Stimulated activated CD8-positive, alpha-beta memory T cell treated with anti-CD3 and anti-CD28 coated beads, Interleukin-2, amount 100 ng/mL, for 48 hours (primary cell): ENCODE measurements at places on chromosomes 1 and 21.
A peak's percentile ranks its signal among the peaks of the same experiment; 100 is the strongest.

- DNase-seq = no peak
These were observed 11.4 kb downstream of the EDEM3 start for GRCh38 chr1:184743062-184743756.

GRCh38 chr1:3599816-3600215 lies 11.5 kb downstream of the MEGF6 start:
- DNase-seq = no peak

GRCh38 chr1:190935925-190936324 lies 458.3 kb upstream of the BRINP3 start:
- DNase-seq = no peak

GRCh38 chr1:111980686-111981085 lies 8.8 kb downstream of the KCND3 start:
- DNase-seq = no peak

GRCh38 chr1:110059133-110059863 lies 11.2 kb downstream of the ALX3 start:
- DNase-seq = no peak

DNA sequence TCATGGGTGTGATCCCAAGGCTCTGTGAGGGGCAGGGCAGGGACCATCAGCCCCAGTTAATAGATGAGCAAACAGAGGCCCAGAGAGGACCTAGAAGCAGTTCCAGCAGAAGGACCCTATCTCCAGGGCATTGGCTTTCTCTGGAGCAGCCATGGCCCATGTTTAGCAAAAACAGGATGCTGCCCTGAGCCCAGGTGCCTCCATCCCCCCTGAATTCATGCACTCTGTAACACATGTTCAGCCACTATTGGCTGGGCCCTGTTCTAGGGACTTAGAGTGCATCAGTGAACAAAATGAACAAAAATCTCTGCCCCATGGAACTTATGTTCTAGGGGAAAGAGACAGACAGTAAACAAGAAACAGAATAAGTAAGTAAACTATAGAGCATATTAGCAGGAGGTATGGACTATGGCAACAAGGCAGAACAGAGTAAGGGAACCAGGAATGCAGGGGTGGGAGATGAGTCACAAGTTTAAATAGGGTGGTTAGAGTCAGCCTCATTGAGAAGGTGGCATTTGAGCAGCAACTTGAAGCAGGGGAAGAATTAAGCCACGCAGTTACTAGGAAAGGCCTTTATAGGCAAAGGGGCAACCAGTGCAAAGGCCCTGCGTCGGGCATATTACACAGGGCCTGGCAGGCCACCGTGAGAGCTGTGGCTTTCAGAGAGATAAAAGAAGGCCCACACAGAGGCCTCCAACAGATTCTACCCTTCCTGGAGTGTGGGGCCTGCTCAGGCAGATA lies 185.9 kb upstream of the EDN2 start:
- peak; percentile 46 for DNase-seq

- DNase-seq = no peak
These were observed 64.8 kb downstream of the DHRS3 start for GRCh38 chr1:12552951-12553921.

DNA sequence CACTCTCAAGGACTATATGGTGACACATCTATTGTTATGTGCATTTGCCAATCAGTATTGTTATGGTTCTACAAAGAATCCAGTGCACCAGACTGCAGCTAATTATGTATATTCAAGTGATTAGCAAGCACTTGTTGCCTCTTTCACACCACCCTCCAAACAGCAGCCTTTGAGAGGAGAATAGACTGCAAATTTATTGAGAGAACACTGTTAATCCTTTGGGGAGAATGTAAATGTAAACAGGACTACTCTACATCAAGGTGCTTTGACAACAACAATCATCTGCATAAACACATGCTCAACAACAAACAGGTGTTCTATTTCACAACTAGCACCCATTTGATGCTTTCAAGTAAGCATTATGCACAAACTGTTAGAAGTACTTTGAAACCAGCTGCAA lies 117.4 kb downstream of the AKT3 start:
- DNase-seq = no peak

- no peak for DNase-seq
These were observed 20.3 kb upstream of the AZIN2 start for GRCh38 chr1:33060579-33061083.

- no peak for DNase-seq
These were observed 951 bp downstream of the SYDE2 start for GRCh38 chr1:85199667-85200462.

- no peak for DNase-seq
These were observed 34.2 kb downstream of the CAMTA1 start for GRCh38 chr1:6819246-6820040.

- DNase-seq = no peak
These were observed 64.3 kb downstream of the EVA1C start for GRCh38 chr21:32476661-32477423.

- no peak for DNase-seq
These were observed 27.5 kb downstream of the FRRS1 start for GRCh38 chr1:99738858-99739465.

DNA sequence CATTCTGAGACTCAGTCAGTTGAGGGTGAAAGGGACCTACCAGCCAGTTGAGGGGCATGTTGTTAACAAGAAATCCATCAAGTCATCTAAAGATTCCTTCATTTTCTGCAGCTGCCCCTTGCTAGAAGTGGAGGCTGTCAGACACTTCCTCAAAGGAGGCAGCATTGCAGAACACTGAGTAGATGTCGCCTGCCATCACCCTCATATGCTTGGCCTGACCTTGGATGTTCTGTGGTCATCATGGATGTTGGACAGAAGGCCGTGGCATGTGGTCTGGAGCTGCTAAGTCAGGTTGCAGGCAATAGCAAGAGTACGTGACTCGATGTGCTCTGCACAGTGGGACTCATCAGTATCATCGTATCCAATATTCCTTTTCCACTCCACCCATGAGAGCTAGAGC lies 70.6 kb downstream of the GATAD2B start:
- no peak for DNase-seq

DNA sequence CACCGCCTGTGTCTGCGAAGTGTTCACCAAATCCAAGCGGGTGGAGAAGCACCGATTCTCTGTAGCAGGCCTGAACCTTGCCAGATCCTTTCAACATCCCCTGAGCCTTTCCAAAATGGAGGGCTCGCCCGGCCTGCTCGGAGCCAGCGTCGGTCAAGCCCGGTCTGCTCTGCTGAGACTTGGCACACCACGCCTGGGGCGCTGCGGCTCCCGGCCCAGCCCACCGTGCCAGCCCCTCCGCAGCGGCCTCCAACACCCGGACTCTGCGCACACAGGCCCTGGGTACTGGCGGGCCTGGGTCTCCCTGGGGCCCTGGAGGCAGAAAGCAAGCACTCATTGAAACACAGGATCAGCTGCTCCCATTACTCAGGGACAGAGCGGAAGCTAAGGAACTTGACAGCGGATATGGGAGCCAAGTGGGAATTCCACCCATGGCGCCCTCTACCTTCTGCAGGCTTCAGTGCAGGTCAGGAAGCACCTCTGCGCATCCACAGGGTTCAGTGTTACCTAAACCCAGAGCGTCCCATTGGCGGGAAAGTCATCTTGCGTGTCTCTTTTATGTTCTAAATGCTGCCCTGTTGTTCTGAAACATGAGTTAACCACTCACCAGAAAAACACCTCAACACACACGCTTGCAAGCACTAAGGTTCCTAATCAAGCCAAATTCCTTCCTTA lies 159.9 kb downstream of the ZBTB18 start:
- no peak for DNase-seq

DNA sequence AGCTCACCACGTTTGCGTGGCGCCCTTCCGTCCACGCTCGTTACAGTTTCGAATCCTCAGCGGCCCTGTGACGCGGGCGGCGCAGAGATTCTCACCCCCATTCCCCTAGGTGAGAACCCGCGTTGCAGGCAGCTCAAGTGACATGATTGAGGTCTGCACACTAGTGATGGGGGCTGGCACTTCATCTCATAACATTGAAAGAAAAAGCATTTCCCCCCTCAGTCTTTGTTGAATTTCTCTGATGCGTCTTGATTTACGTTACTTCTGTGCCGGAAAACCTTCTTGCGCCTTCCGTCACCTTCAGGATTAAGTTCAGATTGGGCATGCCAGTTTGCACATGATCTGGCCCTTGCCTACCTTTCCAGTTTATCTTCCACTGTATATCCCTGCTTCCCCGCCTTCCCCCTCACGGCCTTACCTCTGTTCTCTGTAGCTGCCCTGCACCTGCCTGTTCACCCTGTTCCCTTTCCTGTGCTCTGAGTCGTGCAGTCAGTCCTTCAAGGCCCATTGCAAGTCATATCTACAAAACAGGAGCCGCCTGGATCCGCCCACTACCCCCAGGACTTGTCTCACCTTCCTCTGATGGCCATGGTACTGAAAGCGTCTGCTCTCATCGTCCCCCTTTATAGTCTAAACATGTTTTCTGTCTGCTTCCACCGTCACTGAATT lies 1.1 kb downstream of the CTPS1 start:
- DNase-seq = peak; percentile 22

DNA sequence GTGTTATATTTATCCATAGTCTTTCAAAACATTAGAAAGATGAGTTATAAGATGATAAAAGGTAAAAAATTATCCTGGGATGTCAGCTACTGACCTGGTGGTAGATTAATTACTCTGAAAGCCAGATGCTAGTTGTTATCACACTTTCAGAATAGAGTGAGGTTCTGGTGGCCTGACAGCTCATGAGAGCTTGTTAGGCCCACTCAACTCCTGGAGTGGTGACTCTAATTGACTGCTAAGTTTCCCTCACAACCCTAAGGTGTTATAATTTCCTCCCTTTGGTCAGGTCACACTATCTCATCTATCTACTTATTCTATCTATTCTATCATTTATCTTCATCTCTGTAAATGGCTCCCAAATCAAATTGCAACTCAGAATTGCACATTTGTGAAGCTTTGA lies 90.1 kb downstream of the ZNF648 start:
- DNase-seq = no peak

DNA sequence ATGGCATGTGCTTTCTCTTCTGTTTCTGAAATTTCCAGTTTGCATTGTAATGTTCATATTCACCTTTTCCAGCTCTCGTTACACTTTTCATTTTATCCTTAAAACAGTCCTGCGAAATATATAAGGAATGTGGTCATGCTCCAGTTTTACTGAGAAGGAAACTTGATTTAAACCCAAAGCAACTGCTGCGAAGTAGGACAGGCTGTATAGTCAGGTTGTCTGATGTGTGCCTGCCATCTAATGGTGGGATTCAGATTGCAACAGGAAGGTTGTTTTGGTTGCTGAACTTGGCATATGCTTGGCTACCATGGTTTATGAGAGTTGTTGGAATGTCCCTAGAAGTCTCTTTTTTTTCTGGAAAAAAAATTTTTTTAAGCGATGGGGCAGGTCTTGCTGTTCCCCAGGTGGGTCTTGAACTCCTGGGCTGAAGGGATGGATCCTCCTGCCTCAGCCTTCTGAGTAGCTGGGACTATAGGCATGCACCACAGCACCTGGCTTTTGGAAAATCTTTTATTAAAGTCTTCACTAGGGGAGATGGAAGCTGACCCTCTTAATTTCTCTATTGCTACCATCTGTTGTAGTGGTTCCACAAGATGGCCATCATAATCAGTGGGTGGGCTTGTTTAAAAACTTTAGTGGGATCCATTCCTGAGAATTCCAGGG lies 86.9 kb downstream of the UCK2 start:
- peak; percentile 21 for DNase-seq

- DNase-seq = no peak
These were observed 38.7 kb downstream of the TRIM67 start for GRCh38 chr1:231200388-231201031.

- peak; percentile 43 for DNase-seq
These were observed 34.8 kb downstream of the CHAF1B start for GRCh38 chr21:36419996-36420395.

DNA sequence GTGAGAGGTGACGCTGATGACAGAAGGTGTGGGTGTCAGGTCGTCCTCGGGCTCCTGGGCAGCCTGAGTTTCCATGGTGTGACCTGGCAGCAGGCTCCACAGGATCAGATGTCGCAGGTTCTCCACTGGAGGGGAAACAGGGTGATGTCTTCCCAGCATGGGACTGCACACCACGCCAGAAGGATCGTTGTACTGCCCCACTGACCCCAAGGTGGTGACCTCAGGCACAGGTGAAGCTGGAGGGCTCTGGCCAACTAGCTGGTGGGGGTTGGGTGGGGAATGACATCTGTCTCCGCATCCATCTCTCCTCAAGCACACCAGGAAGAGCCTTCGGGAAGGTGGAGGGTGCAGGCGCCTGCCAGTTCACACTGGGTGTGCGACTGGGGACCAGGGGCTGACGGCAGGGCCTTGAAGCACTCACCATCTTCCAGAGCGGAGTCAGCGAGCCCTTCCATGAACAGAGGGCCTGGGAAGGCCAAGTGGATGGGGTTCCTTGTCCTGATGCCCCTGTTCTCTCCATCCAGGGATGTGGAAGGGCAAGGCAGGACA lies 19.4 kb downstream of the LRRC71 start:
- no peak for DNase-seq
